ENCODE measurements at places on chromosomes 2 and 18. TPM values are rescaled to one million over a fixed set of nuclear protein-coding genes. Genes with fewer than 3 reads are reported as not detected.

ARHGAP25 gene
- total RNA-seq: 3.0 TPM

E2F6 gene
- total RNA-seq: 13.9 TPM

AOX1 gene
- total RNA-seq: 8.6 TPM

SLC9A4 gene
- total RNA-seq: not detected

GBX2 gene
- 11.6 TPM for total RNA-seq

MYO5B gene
- total RNA-seq: 0.27 TPM

IL36G gene
- total RNA-seq: not detected

C2orf66 gene
- total RNA-seq: 0.40 TPM

SULT1C4 gene
- 4.7 TPM for total RNA-seq

GALNT14 gene
- 2.4 TPM for total RNA-seq

RETSAT gene
- total RNA-seq: 45.7 TPM

FIGN gene
- 6.5 TPM for total RNA-seq

TUBA4B gene
- total RNA-seq: not detected

TP53I3 gene
- 51.3 TPM for total RNA-seq

NDC80 gene
- 45.7 TPM for total RNA-seq

ERFE gene
- 1.2 TPM for total RNA-seq

MCFD2 gene
- total RNA-seq: 185 TPM

SLC40A1 gene
- total RNA-seq: 34.2 TPM

IGFBP5 gene
- total RNA-seq: 0.40 TPM

LOXL3 gene
- total RNA-seq: 0.72 TPM

NT5DC4 gene
- not detected for total RNA-seq
